ENCODE measurements at places on chromosomes 13 and 19.

GRCh38 chr19:40622773-40623075 is 21.6 kb downstream of the LTBP4 start:
- no peak for DNase-seq

- DNase-seq, result no peak
Observed at GRCh38 chr13:95644601-95645052, at the start of gene DZIP1. Gene DZIP1, minus strand, starts transcription at chr13:95644706. Its CDS starts 2,677 bp downstream, at chr13:95642029.

DNA sequence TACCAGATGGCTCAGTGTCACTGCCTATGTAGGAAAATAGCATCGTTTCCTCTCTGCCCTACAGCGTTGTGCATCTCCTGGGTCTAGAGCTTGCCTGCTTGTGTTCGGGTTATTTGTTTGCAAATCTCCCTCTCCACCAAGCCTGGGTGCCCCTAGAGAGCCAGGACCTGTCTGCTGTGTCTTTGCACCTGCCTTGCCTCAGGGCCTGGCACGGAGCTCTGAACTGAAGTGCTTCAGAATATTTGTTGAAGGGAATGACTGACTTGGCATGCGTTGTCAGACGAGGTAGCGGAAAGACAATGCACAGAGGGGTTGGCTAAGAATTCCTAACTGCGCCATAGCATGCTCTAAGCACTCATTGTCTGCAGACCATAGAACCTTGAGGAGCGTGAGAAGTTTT is 263.4 kb downstream of the FGF9 start:
- no peak for DNase-seq

DNA sequence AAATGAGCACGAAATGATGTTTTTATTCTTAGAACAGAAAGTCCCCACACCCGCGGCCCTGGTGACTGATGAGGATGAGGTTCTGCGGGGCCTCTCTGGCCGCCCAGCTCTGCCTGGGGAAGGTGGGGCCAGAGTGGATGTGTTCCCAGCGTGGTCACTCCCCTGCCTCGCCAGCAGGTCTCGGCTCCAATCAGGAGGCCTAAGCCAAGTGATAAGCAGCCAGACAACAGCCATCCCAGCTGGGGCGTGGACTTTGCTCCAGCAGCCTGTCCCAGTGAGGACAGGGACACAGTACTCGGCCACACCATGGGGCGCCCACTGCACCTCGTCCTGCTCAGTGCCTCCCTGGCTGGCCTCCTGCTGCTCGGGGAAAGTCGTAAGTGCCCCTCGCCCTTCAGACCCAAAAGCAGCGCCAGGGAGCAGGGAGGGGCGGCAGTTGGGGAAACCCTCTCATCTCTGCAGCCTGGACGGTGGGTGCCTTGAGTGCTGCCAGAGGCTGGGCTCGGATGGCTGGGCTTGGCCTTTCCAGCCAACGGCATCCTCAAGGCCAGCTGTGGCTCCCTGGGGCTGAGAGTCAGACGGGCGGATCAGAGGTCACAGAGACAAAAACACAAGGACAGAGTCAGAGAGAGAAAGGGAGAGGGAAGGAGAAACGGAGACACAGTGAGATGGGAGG is at the start of gene F10:
TSS of gene F10 (plus strand) at position 250 of the 676 bp plus-strand sequence. CDS start at position 307, 57 bp downstream.
- DNase-seq, result no peak

GRCh38 chr19:33473653-33474305 is 47.8 kb downstream of the PEPD start:
- DNase-seq, result no peak

GRCh38 chr19:29677001-29677817 is 11.9 kb downstream of the PLEKHF1 start:
- no peak for DNase-seq

DNA sequence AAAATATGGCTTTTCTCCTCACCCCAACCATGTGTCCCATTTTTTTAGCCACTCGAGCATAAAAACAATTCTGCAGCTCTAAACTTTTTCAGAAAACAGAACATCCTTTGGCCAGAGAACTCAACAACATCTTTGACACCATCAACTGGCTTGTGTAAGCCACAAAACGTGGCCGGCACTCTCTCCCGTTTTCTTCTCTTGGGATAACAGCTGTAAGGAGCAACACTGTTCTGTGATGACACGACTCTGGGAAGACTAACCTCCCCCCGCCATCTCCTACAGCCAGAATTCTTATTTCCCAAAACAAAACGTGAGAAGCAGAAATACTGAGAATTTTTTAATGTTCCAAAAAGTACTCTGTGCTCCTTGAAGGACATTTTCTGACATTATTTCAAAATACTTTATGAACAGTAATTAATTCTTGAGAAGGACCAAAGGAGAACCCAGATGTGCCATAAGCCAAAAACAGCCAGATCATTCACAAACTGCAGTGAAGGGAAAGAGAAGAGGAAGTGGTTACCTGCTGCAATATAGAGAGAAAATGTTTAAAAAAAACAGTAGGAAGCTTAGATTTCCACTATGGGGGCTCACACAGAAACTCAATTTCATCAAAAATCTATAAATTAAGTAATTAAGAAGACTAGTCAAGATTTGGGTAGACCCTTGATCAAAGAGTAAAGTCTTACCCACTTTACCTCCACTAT is 25.8 kb downstream of the COL4A1 start:
- no peak for DNase-seq

DNA sequence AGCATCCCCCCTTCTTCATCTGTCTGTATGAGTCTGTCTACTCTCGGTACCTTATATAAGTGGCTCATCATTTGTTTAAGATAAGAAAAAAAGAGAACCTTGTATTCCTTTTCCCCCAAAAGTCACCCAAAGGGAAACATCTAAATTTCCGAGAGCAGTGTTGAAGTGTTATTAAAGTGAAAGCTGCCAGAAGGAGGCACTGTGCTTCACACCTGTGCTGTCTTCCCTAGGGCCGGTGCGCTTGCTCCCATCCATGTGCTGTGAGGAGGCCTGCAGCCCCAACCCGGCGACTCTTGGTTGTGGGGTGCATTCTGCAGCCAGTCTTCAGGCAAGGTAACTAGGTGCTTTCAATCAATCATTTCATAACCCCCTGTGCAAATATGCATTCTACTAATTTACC is 97.5 kb downstream of the TNFRSF19 start:
- DNase-seq, result no peak

- DNase-seq, result no peak
Observed at GRCh38 chr13:72565893-72566292, 161.5 kb downstream of the MZT1 start.
